ENCODE measurements at places on chromosomes 5 and 9.

DNA sequence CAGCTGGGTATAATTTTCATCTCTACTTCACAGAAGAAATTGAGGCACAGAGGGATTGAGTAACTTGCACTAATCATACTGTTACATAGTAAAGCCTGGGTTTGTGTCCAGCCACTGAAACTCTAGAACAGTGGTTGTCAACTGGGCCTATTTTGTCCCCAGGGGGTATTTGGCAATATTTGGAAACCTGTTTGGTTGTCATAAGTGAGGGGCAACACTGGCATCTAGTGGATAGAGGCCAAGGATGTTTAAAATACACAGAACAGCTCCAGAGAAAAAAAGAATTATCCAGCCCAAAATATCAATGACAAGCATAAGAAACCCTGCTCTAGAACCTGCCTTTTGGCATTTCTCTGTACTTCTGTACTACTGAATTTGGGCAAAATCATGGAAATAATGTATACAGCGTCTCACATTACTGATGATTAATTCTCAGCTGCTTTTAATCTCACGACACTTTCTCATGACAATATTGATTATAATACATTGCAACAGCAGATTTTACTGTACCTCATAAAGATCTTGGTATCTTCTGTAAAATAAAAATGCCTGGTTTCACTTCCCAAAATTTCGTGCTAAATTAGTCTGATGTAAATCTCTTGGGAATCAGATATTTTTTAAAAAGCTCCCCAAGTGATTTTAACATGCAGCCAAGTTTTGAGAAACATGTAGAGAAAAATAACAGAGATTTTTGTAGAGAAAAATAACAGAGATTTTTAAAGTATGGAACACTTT lies 112.7 kb downstream of the RORB start:
- DNase-seq: no peak

- no peak for DNase-seq
Measured at GRCh38 chr5:92860061-92860460, 721.0 kb downstream of the NR2F1-AS1 start.

- no peak for DNase-seq
Measured at GRCh38 chr5:68644971-68645370, 429.4 kb downstream of the PIK3R1 start.

DNA sequence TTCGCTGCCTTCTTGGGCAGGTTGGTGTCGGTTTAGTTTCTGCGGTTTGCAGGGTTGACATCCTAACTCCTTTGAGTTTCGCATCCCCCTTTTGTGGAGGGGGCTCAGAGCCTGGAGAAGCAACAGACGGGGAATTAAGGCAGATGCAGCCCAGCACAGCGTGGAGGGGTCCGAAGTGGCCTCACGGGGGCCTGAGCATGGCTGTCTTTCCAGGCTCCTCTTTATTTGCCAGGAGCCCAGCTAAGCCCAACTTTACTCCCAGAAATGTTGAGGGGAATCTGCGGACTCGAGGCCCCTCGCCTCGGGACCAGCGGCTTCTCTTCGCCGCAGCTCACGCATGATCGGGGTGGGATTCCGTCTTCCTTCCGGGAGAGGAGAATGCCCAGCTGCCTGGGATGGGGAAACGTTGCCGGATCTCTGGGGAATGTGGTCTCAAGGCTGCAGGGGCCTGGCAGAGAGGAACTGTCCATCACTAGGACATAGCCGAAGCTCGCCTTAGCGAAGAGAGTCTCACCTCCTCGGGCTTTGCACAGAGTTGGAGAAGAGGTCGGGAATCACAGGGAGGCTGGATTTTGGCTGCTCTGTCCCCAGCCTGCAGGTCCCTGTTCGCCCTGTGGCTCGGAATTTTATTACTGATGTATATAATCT lies 1.3 kb downstream of the RAI14 start:
- DNase-seq: peak; percentile 13

- no peak for DNase-seq
Measured at GRCh38 chr5:161414896-161415295, 131.6 kb downstream of the GABRB2 start.

- DNase-seq: no peak
Measured at GRCh38 chr5:143318833-143319232, 84.7 kb downstream of the NR3C1 start.

DNA sequence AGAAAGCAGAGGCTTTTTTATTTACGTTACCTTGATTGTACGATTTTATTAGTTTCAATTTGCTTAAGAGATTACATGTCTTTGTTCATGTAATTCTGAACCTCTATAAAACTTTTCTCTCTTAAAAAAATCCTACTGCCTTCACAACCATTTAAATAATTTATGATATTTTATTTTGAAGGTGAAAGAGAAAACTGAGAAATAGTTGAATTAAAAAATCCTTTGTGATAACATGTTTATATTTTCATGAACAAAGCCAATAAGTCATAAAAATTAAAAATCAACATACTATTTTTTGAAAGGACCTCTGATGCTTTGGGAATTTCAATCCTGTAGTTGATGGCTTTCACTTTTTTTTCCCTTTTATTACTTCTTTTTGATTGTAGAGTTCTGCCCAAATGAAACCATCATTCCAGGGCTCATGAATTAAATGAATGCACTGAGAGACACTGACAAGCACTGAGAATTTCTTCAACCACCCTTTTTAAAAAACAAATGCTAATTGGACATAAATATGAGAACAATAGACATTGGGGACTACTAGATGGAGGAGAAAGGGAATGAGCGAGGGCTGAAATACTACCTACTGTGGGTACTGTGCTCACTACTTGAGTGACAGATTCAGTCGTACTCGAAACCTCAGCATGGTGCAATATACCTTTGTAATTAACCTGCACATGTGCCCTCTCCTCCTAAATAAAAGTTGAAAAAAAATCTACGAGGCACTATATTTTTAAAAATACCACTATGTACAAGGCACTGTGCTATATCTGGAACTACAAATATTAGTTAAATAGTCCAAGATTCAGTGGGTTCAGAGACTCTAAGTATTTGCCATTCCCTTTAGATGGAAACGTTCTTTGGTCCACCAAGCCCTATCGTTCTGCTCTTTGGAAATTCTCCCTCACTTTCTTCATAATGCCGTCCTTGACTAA lies 5.9 kb downstream of the CDKN2A start:
- DNase-seq: no peak

DNA sequence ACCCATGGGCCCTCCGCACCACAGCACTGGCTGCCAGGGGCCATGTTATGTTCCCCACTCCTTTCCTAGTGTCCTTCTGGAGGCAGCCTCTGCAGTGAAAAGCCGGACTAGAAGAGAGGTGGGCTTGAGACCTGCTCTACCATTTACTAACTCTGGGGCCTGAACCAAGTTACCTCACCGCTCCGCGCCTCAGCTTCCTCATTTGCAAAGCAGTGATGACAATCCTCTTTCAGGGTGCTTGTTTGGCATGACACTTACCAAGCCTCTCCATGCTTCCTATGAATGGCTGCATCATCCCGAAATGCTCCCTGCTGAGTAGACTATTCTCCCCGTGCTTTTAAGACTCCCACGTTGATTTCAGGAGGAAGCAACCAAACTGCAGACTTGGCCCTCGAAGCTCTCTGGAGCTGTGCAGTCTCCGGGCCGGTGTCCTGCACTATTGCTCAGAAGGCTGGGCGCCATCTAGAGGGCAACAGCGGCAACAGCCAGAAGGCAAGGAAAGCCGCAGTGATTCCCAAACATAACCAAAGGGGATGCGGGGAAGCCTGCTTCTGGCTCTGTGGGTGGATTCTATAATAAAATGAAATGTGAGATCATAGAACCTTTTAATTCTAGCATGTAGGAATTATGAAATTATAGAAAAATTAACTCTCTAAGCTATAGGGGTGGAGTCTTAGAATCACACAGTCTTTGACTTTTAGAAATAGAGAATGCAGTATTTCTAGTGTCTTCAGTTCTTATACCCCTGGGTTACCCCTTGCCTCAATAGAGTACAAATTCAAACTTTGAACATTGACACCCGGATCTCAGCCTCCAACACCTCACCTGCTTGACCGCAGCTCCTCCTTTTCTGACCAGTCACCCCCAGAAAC lies 599.8 kb upstream of the BRINP1 start:
- peak; percentile 63 for DNase-seq

DNA sequence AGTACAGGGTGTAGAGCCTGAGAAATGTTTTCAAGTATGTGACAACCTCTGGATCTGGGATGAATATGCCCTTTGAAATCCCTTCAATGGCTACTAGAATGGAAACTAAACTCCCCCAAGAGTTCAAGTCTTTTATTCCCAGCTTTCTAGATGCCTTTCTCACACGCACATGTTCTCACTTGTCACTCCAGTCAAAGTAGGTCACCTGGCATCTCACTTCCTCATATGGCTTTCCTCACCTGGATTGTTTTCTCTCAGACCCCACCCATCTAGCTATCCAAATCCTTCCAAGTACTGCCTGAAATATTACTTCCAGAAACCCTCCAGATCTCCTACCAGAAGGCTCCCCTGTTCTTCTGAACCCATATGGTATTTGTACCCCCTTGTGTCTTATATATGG lies 615.4 kb upstream of the KLF4 start:
- DNase-seq: no peak

GRCh38 chr9:113349066-113349444 lies 286 bp upstream of the BSPRY start:
- DNase-seq: no peak

- DNase-seq: no peak
Measured at GRCh38 chr9:126488881-126489404, 124.8 kb upstream of the LMX1B start.

- no peak for DNase-seq
Measured at GRCh38 chr9:133405508-133406438, 12.0 kb downstream of the REXO4 start.

GRCh38 chr5:2093859-2094615 lies 211.3 kb upstream of the IRX4 start:
- no peak for DNase-seq

GRCh38 chr9:134891713-134892112 lies 11.1 kb downstream of the FCN2 start:
- no peak for DNase-seq

DNA sequence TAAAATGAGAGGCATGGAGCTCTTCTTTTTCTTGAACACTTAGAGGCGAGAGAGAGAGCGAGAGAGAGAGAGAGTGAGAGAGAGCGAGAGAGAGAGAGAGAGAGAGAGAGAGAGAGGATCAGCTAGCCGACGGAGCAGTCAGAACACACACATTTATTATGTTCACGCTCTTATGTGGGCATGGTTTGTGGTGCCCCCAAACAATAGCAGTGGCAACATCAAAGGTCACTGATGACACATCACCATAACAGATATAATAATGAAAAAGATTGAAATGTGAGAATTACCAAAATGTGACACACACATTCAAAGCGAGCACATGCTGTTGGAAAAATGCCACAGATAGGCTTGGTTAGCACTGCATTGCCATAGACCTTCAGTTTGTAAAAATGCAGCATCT lies 116.1 kb downstream of the KDM4C start:
- DNase-seq: no peak

DNA sequence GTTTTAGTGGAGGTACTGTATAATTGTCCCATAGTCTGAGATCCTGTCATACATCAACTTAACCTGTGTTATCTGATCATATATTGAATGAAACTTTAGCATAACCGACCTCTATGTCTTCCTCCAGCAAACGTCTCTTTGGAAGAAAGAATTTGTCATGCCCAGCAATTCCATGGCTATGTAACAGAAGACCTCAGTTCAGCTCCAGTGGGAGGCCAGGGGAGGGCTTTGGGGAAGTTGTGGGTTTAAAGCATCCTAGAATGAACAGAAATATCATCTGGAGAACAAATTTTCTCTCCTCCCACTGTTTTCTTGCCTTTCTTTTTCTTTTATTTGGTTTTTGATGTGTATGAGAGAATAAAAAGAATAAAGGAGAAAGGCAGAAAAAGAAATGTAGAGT lies 164.5 kb downstream of the GAS1 start:
- DNase-seq: no peak

- DNase-seq: peak; percentile 16
Measured at GRCh38 chr9:17793713-17794622, 215.1 kb downstream of the SH3GL2 start.

GRCh38 chr5:9318031-9318430 lies 227.8 kb downstream of the SEMA5A start:
- no peak for DNase-seq

DNA sequence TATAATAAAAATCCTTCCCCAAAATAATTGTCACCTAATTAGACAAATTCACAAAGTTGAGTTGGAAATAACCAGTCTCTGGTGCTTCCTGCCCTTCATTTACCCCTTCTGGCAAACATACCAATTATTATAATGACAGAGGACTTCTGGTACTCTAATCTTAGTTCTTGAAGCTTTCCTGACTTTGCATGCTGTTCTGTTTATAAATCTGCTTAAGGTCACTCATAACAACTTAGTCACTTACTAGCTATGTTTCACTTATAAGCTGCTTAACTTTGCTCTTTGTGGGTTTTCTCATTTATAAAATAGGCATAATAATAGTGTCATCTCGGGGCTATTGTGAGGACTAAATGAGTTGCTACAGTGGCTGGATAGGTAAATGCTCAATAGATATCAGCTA lies 446.5 kb downstream of the EFNA5 start:
- no peak for DNase-seq

DNA sequence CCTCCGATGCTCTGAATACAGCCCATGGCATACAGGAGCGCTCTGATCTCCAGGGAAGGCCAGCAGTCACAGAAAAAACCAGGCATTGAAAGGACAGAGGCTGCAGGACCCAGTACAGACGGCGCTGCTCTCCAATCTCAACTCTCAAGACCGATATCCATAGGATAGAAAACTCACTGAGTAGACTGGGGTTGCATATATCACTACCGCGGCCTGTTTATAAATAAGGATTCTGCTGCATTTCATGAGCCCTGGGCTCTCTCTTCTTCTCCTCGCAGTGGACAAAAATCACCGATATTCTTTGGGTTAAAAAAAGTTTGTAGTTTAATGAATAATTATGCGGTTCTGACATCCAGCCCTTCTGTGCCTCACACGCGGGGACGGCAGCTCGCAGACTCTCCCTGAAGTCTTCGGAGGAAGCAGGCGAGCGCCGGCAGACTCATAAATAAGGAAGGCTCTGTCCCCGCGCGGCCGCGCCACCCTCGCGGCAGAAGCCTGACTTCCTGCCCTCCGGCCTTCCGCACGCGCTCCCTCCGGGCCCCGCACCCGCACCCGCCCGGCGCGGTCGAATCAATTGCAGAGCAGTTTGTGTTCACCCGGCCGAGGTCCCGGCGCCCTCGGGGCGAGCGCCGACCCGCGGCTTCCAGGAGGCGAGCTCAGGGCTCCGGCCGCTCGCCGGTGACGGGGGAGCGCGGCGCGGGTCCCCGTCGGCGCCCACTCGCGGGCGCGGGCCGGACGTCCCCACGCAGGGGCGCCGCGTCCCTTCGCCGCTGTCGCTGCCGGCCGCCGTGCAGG lies at the start of gene FAM78A:
FAM78A (minus strand) TSS at position 417 of the 795 bp plus-strand sequence; CDS start at position 86, 331 bp downstream.
- DNase-seq: peak; percentile 57

- no peak for DNase-seq
Measured at GRCh38 chr5:19322716-19323485, 665.1 kb downstream of the CDH18 start.

GRCh38 chr5:16459451-16459850 lies 6.1 kb downstream of the ZNF622 start:
- DNase-seq: no peak

GRCh38 chr5:3343211-3343610 lies 252.4 kb upstream of the IRX1 start:
- no peak for DNase-seq

GRCh38 chr9:23622396-23622795 lies 203.6 kb downstream of the ELAVL2 start:
- no peak for DNase-seq
